NCI-H82 (cell line): ENCODE measurements at places on chromosomes 11 and 22.

- no peak for DNase-seq
Measured at GRCh38 chr11:120224972-120225909, 14.4 kb downstream of the OAF start.

GRCh38 chr11:35313066-35313759 lies 106.1 kb downstream of the SLC1A2 start:
- no peak for DNase-seq

DNA sequence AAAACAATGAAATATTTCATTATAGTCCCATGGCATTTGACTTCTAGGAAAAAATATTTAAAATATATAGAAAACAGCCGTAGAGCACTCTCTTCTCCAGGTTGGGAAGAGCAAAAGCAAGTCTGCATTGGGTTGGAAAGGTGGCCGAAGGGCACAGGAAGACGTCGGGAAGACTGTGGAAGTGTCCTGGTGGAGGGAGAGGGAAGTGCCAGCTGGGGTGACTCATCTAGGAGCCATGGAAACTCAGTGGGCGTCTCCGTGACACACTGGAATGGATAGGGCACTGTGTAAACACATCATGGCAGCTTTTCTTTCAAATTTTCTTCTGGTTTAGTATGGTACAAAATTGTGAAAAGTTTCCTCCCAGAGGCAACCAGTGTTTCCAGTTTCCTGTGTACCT lies 12.7 kb downstream of the GTPBP1 start:
- peak; percentile 36 for DNase-seq

- DNase-seq, result no peak
Measured at GRCh38 chr22:26891429-26891828, 234.0 kb downstream of the MIAT start.

DNA sequence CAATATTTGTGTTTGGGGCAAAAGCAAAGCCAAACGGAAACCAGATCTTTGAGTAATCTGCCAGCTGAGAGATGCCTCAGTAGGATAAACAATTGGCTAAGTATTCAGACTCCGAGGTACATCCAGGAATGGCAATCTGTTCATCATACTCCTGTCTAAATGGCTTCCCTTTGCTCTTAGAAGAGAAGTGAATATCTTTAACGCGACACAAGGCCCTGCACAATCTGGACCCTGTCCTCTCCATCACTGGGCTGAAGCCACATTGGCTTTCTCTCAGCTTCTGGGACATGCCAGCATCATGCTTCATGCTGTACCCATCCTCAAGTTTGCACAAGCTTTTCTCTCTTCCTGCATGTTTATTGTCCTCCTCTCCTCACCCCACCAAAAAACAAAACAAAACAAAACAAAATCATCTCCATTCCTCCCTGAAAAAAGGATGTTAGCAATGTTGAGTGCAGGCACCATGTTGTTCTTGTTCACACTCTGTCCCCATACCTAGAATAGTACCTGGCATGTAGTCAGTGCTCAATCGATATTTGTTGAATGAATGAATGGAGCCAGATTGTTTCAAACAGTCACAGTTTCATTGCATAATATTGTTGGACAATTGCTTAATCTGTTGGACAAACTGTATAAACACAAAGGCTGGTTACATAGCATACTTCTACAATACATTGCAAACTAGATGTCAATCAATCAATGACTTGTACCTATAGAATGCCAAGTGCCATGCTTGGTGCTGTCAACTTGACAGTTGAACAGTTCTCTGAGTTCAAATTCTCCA lies 38.2 kb upstream of the SESN3 start:
- DNase-seq, result no peak

DNA sequence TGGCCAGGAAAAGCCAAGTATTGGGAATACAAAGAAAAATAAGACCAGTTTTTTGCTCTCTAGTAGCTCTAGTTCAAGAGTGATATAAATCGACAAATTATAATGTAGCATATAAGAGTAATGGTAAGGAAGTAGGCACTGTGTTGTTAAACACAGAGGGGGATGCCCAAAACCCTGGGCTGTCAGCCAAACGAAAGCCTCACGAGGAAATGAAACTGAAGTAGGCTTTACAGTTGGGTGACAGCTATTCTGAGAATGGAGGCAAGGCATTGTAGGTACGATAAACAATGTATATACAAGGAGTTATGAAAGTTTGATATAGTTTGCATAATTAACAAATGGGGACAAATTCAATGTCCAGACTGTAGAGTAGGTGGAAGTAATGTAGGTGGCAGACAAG lies 176.4 kb downstream of the FAM181B start:
- DNase-seq, result no peak

DNA sequence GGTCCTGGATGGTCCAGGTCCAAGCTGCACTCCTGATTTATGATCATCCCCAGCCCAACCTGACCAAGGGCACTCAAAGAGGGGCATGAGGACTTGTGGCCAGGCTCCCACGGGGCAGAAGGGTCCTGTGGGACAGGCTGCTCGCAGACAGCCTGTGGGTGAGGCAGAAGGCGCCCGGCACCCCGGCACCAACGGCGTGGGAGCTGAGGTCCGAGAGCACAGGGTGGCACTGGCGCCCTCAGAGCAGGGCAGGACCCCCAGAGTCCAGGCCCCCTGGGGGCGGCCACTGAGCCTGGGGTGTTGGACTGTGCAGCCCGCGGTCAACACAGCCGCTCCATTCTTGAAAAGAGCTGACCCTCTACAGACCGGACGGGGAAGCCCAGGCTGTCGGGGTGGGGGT lies 3.3 kb downstream of the IL17REL start:
- DNase-seq, result no peak

DNA sequence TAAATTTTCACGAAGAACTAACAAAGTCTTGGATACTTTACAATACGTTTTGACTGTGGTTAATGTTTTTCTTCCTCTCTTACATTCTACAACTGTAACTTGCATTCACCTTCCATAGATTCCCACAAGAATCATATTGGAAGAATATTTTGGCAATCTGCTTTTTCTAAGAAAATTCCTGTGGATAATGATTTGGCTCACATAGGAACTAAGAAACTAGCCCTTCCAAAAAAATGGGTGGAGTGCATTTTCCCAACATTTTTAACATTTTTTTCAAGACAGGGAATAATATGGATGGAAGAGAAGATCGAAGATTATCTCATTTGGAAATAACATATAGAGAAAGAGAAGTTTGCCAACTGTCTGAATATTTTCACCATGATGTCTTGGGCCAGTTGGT lies 256.9 kb upstream of the POU2AF2 start:
- DNase-seq, result no peak
